ENCODE measurements at places on chromosomes 5 and 9.

- DNase-seq: no peak
Measured at GRCh38 chr5:117682416-117682815, 1107.8 kb upstream of the SEMA6A start.

- no peak for DNase-seq
Measured at GRCh38 chr5:97042996-97043395, 99.4 kb downstream of the LIX1 start.

DNA sequence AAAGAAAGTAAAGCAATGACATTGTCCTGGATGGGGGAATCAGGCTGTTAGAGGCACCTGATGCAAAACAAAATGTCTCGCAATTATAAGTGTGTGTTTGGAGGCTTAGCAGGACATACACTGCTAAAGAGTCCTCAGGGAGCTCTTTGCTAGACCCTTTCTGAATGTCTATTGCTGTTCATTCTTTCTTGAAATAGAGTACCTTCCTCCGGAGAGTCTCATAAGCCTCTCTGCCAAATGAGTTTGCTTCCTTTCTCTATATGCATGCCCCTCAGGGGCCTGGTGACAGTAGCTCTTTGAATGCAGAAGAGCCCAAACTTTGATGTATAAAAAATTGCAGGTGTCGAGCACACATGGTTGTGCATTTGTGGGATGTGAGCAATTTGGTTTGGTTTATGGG is 26.4 kb upstream of the ADAMTSL1 start:
- no peak for DNase-seq

DNA sequence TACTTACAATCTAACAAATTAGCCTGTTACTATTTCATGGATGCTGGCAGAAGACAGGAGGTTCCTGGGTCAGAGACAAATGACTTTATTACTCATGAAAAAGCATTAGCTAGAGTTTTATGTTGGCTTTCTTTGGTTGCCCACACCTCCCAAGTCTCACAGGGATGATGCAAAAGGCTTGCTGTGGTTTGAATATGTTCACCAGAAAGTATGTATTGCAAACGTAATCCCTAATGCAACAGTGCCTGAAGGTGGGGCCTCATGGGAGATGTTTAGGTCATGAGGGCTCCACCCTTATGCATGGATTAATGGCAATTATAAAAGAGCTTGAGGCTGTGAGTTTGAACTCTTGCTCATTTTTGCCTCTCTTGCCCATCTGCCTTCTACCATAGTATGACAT is 28.5 kb downstream of the DPYSL3 start:
- no peak for DNase-seq

DNA sequence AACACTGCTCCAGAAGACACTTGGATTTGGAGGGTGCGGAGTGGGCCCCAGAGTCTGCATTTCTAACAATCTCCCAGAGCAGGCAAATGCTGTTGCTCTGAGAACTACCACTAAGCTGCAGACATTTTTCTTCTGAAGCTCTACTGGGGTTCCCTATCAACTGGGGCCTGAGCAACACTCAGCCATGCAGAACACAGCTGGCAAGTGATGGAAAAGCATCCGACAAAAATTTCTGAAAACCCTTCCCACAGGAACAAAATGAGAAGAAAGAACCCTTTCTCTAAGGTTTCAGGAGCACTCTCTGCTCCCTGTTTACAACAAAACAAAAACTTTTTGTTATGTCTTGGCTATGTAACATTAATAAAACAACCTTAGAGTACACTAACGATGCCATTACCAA is 516.9 kb downstream of the CTNND2 start:
- DNase-seq: no peak

DNA sequence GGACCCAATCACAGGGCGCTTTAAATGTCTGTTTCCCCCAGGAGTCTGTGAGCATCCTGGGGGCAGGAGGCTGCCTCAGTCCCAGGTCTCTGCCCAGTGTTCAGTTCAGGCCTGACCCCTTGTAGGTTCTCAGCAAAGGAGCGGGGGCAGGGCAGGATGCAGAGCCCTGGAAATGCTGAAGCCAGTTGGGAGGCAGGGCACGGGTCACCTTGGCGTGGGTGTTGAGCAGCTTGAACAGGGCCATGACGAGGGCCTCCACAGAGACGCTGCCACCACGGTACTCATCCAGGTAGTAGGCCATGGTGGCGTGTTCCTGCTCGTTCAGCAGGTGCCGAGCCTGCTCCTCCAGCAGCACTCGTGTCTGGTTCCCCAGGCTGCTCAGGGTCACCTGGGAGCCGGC is 36.3 kb upstream of the AKNA start:
- DNase-seq: no peak

DNA sequence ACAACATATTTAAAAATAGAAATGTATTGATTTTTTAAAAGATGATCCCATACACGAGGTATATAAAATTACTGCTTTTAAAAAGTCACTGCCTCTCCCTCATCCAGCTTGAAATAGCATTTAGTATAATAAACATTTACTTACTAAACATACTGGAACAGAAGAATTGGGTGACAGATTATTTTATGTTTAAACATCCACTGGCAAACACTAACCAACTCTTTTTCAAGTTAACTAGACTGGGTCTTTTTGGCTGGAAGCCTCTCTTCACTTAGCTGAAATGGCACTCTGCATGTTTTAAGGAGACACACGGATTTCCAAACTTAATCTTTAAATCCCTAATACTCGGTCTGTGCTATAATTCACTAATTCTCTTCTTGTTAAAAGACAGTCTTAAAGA is 19.0 kb downstream of the CTXN3 start:
- no peak for DNase-seq

- no peak for DNase-seq
Measured at GRCh38 chr9:27870404-27870803, 297.1 kb upstream of the C9orf72 start.

DNA sequence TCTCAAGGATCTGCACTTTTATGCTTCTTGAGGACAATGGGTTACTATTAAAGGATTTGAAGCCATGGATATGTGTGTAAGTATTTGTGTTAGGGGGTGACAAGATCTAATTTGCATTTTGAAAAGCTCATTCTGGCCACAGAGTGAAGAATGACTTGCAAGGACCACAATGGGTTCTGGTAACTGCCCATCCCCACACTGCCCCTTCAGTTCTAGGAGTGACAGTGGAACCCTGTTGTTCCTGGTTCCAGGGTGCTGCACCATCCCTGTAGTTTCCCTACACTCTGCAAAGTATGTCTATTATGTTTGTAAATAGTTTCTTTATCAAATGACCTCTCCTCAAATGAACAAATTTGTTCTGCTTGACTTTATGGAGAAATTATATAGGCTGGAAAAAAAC is 9.7 kb upstream of the SPRY4 start:
- DNase-seq: no peak

- DNase-seq: no peak
Measured at GRCh38 chr5:39857041-39857440, 432.3 kb upstream of the DAB2 start.

- no peak for DNase-seq
Measured at GRCh38 chr5:153551537-153552079, 61.1 kb downstream of the GRIA1 start.

GRCh38 chr5:16493261-16493660 is 27.7 kb upstream of the ZNF622 start:
- no peak for DNase-seq

- no peak for DNase-seq
Measured at GRCh38 chr5:112356178-112356956, 62.7 kb downstream of the EPB41L4A start.

GRCh38 chr5:111548992-111549649 is 36.8 kb upstream of the STARD4 start:
- no peak for DNase-seq

- no peak for DNase-seq
Measured at GRCh38 chr9:70036641-70037040, 7.0 kb upstream of the MAMDC2 start.

- no peak for DNase-seq
Measured at GRCh38 chr5:59485107-59485506, 408.4 kb downstream of the PDE4D start.

- no peak for DNase-seq
Measured at GRCh38 chr5:173458828-173459609, 130.8 kb upstream of the STC2 start.

- DNase-seq: no peak
Measured at GRCh38 chr9:107064378-107064777, 201.4 kb downstream of the ZNF462 start.

DNA sequence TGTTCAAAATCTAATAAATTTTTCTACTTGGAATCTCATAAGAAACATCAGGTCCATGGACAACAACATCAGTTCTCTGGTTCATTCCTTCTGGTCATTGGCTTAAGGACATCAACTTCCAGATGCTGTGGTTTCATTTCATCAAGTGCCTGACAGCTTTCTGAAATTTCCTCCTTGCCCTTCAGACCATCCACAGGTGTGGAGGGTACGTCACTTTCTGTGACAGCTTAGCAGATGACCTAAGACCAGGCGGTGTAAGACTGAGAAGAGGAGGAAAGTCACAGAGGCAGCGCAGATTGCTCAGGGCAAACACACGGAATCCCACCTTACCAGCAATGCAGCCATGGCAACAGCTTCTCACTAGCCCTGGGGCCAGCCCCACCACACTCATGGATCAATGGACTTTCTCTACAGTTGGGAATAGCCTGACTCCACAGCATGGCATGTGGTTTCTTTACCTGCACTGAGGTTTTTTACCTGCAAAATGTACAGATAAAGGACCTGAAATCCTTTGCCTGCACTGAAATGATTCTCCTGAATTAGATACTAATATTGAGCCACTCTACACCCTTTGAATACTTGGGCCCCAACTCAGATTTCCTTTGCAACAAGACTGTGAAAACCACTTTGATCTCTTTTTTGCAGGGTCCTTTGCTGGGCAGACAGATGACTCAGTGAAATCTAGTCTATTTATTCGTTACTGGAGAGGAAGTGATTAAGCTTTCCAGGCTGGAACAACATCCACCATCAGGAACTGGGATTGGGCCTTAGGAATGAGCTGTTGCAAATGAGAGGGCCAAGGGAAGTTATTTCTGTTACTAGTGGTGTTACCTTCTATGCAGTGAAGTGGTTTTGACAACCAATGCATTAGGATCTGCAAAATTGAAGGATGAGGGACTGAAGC is 26.9 kb downstream of the TICAM2 start:
- DNase-seq: no peak

GRCh38 chr5:164353155-164353554 is 847.7 kb downstream of the MAT2B start:
- DNase-seq: no peak

DNA sequence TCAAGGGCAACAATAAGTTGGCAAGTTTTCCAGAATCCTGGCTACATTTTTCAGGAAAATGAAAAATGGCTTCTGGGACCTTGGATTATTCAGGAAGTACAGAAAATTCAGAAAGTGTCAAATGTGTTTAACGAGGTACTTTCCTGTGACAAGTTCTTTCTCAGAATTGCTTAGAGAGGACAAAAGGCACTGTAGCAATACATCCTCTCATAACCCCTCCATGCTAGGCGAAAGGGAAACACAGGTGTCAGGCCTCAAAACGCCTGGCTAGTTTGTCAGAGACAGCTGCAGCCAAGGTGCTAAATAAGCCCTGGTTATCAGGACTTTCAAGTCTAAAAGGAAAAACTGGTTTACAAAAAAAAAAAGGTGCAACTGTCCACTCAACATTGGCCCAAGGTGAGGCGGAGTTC is 115.2 kb downstream of the GNAQ start:
- DNase-seq: no peak

GRCh38 chr5:176870110-176870591 is 29.0 kb downstream of the HK3 start:
- DNase-seq: no peak

All from activated T-helper 1 cell treated with Interleukin-2 at 50 U/mL for 16 hours (primary cell).